Prostate gland (tissue), 2 donors: ENCODE measurements at places on chromosomes 5 and 9.

DNA sequence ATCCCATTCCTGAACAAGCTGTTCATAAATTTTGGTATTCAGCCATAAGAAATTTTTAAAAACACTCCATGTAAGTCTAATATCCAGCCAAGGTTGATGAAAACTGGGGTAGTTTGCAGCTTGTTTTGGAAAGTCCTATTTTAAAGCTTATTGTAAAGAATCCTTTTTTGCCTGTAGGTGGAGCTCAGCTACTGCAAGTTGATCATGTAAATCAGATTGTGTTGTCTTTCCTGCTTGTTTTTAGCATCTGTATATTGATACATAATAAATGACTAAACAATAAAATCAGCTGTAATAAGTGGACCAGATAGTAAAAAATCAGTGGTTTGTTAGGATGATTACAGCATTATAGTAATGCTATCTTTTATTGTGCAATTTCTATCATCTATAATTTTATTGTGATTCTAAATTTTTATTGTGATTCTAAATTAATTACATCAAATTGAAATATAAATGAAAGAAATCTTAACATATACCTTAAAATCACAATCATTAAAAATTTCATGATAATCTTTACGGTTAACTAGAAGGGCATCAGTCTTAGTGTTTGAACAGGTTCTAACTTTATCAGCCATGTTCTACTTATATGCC, 42.4 kb downstream of the CWC27 start:
- no peak for DNase-seq

DNA sequence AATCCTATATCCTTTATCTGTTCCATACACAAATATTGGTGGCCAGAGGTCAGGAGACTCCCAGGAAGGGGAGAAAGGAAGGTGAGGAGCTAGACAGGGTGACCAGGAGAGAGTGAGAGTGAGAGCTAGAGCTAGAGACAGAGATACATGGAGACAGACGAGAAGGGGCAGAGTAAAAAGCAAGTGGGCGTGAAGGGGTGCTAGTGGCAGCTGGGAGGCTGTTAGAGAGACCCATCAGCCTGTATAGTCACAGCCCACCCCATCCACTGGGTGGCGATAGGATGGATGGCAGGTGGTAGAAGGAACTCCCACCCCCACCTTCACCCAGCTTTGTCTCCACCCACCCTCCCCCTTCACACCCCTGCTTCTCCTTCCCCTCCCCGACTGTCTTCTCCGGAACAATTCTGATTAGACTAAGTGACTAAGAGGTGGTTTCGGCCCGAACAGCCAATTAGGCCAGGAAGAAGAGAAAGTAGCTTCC, 32.8 kb downstream of the PCDH1 start:
- DNase-seq: no peak

- no peak for DNase-seq
Measured at GRCh38 chr5:150764530-150764929, 5.7 kb upstream of the DCTN4 start.

GRCh38 chr5:158635565-158635964, 464.2 kb downstream of the EBF1 start:
- no peak for DNase-seq

- no peak for DNase-seq
Measured at GRCh38 chr9:89657765-89658164, 53.0 kb downstream of the GADD45G start.

- DNase-seq: no peak
Measured at GRCh38 chr9:68769852-68770251, 64.8 kb downstream of the PIP5K1B start.

GRCh38 chr5:62316176-62316502, 10.1 kb downstream of the KIF2A start:
- DNase-seq: no peak

- no peak for DNase-seq
Measured at GRCh38 chr5:16983972-16984371, 47.9 kb upstream of the MYO10 start.

DNA sequence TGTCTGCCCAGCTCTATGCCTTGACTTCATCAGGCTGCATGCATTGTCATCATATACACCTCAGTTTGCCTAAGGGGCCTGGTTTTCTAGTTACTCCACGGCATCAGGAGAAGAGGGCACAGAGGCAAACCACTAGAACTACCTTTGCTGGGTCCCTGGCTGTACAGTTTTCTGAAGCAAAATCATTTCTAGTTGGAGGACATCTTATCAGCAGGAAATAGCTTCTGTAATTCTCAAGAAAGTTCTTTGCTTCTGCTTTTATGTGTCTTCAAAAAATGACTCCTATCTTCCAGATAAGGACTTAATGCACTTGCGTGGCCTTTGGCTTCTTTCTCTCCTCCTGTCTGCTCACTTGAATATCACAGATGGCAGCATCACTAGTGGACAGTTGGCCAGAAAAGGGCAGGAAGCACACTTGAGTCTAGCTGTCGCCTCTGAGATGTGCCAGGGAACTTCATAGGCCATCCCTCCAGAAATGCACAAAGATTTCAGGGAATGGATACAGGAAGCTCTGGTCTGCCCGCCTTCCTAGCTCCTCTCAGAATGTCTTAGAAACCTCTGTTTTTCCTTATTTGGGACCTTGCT, 22.4 kb upstream of the LTC4S start:
- no peak for DNase-seq

GRCh38 chr5:76978869-76979268, 26.0 kb downstream of the CRHBP start:
- no peak for DNase-seq

DNA sequence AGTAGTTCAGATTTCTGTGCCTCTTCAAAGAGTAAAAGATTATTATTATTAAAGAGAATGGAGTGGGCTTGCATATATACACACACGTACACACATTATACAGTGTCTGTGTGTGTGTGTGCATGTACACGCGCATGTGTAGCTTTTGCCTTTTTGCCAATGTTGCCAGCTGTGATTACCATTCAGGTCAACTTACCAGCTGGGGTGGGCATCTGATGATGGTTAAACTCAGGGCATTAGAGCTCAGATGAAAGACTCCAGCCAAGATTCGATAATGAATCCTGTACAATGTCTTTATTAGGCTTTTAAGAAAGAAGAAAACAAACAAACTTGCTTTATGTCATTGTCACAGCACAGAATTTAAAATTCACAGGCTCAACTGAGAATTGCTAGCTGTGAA, 296.5 kb upstream of the DMAC1 start:
- no peak for DNase-seq

- no peak for DNase-seq
Measured at GRCh38 chr9:104858271-104858670, 69.7 kb downstream of the ABCA1 start.

DNA sequence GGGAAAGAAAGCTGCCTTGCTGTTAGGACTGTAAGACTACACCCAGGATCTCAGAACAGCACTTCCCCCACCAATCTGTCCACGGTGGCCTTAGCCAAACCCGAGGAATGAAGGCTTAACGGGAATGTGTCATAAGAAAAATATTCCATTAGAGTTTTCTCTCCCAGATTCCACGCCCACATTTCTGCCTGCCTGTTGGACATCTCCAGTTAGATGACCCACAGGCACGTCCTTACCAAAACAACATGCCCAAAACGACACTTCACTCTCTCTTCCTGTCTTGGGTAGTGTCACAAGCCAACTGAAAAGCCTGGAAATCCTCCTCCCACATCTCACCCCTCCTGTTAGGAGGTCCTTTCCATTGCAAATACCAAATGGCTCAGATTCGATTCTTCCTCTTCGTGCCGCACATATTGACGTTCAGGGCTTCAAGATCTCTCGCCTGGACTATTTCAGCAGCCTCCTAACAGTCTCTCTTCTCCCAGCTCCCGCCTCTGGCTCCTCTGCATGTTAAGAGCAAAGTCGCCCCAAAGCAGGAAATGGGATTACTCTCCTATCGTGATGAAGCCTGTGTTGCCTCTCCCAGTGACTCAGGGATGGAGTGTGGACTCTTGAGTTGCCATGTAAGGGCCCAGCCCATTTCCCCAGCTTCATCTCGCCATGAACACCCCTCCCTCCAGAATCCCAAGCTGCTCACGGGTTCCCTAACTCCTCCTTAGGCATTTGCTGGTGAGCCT, 159.3 kb downstream of the NR3C1 start:
- DNase-seq: peak; percentile 8

DNA sequence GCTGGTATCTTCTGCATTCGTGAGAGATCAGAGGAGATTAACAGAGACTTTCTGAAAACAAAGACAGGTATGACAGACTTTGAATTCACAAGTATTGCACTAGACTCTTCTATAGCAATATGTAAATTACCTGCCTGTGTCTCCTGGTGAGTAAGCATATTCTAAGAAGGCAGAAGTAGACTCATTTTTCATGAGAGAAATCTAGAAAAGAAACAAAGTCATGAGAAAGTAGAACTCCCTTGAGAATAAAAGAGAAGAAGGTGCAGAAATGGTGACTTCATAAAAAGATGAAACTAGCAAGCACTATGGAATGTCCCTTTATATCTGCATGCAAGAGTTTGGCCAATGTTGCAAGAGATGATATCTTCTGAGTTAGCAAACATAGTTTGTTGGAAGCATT, 419.8 kb downstream of the DMRT2 start:
- no peak for DNase-seq

GRCh38 chr9:137218754-137219271, 3.2 kb downstream of the RNF208 start:
- DNase-seq: no peak

GRCh38 chr5:142817949-142818431, 47.8 kb downstream of the ARHGAP26 start:
- peak; percentile 83 for DNase-seq

- no peak for DNase-seq
Measured at GRCh38 chr9:13778631-13779030, 499.1 kb upstream of the MPDZ start.

- no peak for DNase-seq
Measured at GRCh38 chr5:23629396-23629795, 122.0 kb downstream of the PRDM9 start.

GRCh38 chr9:133727277-133727875, 10.8 kb downstream of the SARDH start:
- DNase-seq: no peak

- no peak for DNase-seq
Measured at GRCh38 chr5:155605920-155606319, 592.4 kb downstream of the KIF4B start.

DNA sequence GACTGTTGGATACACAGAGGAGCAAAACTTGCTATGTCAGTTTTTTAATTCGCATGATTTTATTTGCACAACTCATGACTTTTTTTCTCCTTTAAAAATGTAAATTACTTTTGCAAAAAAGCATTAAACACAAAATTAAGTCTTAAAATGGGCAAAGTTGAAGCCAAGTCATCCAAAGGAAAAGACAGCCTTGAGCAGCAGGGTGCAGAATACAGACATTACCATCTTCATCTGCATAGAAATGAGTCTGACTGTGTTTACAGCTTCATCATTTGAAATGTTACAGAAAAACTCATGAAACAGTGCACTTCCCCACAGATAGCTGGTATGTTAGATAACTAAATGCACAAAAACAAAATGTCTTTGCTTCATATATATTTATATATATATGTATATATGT, 101.4 kb downstream of the TSSK1B start:
- no peak for DNase-seq

DNA sequence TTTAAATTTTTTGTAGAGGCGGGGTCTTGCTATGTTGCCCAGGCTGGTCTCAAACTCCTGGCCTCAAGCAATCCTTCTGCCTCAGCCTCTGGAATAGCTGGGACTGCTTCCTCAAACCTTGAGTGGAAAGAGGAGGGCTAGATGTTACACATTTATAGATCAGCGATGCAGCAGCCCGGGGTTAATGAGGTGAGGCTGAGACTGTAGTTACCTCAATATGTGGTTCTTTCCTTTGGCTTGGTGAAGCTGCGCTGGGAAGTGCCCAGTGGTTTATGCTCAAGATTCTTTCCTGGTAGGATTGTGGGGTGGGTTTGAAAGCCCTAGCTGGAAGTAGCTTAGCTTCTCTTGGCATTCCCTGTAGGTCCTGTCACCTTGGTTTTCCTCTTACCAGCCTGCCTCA, 22.5 kb downstream of the ZNF618 start:
- no peak for DNase-seq
